AG08395 (cell line): ENCODE measurements at places on chromosomes 1 and 21.

DNA sequence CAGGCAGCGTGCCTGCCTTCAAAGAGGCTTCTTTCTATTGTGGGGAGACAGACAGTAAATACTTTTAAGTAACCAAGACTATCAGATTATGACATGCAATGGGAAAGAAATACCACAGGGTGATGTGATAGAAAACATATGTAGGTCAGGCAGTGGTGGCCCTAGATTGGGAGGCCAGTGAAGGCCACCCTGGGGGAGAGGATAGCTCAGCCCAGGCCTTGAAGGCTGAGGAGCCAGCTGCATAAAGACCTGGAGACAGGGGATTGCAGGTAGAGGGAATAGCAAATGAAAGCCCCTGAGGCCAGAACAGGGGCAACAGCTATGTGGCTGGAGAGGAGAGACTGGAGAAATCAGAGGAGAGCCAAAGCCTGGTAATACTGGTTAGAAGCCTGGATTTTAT lies 4.0 kb downstream of the SOX13 start:
- peak; percentile 45 for DNase-seq

- no peak for DNase-seq
Observed at GRCh38 chr21:42151948-42152220, 67.1 kb upstream of the ABCG1 start.

- no peak for DNase-seq
Observed at GRCh38 chr1:245160288-245160687, 5.5 kb downstream of the KIF26B start.

GRCh38 chr1:212782422-212783154 lies 9.0 kb downstream of the NSL1 start:
- DNase-seq = peak; percentile 22

GRCh38 chr1:218211241-218211640 lies 73.9 kb upstream of the RRP15 start:
- DNase-seq = no peak

GRCh38 chr1:228198977-228199590 lies 8.8 kb upstream of the OBSCN start:
- peak; percentile 30 for DNase-seq

GRCh38 chr1:204579681-204580080 lies 63.5 kb downstream of the MDM4 start:
- DNase-seq = no peak

GRCh38 chr1:175133673-175134435 lies 58.7 kb downstream of the KIAA0040 start:
- DNase-seq = no peak

DNA sequence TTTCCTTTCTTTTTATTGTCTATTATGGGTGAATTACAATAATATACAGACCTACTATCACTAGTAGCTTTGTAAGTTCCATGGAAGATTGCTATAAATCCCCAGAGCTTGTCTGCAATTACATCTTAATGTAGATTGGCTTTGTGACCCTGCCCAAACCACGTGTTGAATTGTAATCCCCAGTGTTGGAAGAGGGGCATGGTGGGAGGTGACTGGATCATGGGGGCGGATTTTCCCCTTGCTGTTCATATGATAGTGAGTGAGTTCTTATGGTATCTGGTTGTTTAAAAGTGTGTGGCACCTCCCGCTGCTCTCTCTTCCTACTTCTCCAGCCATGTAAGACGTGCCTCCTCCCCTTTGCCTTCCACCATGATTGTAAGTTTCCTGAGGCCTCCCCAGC lies 34.9 kb upstream of the CDC42BPA start:
- no peak for DNase-seq

DNA sequence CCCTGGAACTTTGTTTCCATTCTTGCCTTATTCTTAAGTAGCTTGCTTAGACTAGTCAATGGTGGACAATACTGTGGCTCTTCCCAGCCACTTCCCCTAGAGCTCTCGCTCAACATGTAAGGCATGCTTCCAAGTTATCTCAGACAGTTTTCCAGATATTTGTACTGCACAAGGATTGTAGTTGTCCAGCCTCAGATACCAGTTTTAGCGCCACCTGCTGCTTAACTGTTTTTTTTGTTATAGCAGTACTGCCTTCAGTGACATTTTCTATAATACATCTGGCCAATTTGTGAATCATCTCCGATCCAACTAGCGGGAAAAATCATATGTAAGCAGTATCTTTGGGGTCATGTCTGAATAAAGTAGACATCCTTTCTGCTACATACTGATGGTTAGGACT lies 346.7 kb upstream of the ADGRL4 start:
- peak; percentile 39 for DNase-seq

GRCh38 chr1:235050911-235051360 lies 77.7 kb downstream of the TOMM20 start:
- DNase-seq = peak; percentile 32

DNA sequence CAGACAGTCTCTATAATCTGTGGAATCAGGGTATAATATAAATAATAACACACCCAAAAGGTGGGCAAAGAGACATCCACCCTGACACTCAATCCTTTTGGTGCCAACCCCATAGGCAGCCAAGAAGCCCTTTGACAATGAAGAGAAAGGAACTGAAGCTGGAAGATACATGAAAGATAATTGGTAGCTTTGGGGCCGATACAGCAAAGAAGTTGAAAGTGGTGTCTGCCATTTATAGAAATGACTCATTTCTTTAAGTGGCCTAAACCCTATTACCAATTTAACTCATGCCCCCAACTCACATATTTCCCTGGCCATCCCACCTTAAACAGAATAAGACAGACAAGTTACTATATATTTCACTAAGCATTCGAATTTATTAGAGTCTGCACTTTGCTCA lies 167.0 kb downstream of the ZC3H11B start:
- no peak for DNase-seq

DNA sequence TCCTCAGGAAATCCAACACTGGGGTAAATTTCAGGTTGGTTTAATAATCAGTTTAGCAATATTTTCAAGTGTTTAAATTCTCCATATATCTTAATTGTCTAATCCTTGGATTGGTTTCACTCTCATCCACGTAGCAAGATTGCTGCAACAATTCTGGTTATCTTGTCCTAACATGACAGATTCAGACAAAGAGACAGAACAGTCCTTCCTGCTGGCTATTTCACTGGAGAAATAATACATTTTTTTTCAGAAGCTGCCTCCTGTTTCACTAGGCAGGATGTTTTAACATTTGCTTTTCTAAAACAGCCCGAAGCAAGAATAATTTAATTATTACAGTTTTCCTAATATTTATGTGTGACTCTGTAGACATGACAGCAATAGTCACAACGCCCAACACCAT lies 2011.2 kb downstream of the NCAM2 start:
- DNase-seq = no peak

GRCh38 chr1:205590777-205591513 lies 40.9 kb downstream of the ELK4 start:
- no peak for DNase-seq

DNA sequence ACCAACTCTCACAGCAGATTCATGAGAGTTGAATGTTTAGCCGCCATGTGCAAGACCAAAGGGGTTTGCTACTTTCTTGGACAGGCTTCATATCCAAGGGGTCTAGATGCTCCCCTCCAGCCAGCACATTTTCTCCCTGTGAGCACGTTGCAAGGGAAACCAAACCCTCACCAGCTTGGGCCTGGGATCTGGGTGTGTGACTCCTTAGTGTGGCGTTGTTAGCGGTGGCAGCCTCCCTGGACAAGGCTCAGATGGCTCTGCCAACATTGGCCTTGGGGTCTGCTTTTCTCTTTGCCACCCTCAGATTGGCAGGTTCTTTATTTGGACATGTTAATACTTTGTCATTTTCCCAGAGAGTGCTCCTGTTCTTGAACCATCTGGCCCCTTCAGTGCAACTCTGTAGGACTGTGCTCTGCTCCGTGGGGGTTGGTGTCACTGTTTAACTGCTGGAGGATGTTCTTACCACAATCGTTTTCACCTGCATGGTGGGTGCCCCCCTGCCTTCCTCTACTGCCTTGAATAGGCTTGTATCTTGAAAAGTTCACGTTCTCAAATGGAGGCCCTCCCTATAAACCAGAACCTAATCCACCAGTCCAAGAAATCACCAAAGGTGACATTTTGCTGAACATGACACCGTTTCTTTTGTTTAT lies 13.4 kb downstream of the ABCG1 start:
- DNase-seq = no peak

DNA sequence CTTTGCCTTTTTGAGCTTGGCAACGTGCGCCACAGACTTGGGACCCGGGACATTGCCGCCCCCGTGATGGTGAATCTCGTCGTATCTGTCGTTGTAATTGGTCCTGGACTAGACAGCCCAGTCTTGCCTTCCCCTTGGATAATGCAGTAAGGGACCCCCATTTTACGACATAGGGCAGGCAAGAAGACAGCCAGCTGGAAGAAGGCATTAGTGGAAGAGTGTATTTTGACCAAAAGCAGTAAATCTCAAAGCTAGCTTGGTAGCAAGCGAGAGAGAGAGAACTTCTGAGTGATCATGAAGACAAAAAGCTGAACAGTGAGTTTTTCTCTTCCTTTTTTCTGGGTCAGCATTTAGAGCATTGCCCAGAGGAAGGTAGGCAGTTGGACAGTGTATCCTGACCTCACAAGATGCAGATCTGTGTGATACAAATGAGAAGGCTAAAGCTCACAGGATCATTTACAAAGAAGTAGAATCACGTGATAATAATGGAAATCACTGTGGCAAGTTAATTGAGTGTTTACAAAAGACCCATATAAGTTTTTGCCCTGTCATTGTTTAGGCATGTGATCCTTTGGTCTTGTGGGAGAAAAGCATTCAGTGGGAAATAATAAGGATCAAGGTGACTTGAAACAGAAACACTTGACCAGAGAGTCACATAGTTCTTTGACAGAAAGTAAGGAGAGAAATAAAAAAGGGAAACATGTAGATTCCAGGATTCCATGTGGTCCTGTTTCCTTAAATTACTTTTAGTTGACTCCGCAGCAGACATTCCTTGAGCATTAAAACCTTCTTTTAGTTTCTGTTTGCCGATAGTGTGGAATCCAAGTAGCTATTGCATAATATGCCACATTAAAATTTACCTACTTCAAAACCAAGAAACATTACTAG lies 66.3 kb downstream of the CNST start:
- peak; percentile 83 for DNase-seq

GRCh38 chr1:240515505-240515904 lies 96.5 kb downstream of the GREM2 start:
- peak; percentile 21 for DNase-seq

GRCh38 chr1:47340227-47340626 lies 6.6 kb downstream of the CMPK1 start:
- DNase-seq = no peak

- DNase-seq = no peak
Observed at GRCh38 chr1:42006836-42007235, 88.1 kb upstream of the HIVEP3 start.

DNA sequence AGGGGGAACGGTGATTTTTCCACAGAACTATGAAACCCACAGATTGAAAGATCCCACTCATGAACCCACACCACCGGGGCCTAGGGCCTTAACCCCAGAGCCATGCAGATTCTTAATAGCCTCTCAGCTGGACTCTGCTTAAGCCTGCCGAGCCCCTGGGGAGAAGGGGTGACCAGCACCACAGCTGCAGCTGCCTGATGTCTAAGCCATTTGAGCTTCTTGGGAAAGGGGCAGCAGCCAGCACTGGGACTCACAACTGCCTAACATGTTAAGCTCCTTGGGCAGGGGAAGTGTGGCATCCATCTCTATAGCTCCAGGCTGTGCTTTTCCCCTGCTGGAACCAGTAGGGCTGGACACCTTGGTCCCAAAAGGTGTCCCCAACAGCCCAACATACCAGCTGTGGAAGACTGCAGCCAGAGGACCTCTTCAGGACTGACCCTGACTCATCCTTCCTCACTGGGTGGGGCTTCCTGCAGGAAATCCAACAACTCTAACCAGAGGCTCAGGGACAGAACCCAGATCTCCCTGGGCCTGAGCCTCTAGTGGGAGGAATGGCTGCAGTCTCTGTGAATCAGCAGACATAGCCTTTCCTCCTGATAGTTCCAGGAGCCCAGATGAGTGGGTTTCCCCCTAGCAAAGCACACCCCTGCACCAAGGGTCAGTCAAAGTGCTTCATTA lies 34.6 kb upstream of the FMO3 start:
- no peak for DNase-seq

- peak; percentile 30 for DNase-seq
Observed at GRCh38 chr1:54774820-54775498, 10.6 kb upstream of the PARS2 start.

DNA sequence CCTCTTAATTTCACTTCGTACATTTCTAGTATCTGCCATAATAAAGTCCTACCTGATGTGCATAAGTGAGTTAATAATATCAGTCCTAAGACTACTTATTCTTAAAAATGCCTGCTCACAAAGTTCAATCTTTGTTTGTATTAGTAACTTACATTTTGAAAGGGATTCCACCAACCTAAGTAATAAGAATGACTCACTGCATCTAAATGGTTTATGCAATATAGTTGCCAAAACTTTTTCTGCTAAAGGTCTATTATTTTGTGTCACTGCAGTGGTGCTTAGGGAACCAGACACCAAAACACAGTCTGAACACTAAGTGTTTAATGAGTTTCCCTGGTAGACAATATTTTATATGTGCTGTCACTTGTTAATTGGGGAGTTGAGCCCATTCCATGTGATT lies 1.8 kb downstream of the ZNF669 start:
- peak; percentile 26 for DNase-seq

DNA sequence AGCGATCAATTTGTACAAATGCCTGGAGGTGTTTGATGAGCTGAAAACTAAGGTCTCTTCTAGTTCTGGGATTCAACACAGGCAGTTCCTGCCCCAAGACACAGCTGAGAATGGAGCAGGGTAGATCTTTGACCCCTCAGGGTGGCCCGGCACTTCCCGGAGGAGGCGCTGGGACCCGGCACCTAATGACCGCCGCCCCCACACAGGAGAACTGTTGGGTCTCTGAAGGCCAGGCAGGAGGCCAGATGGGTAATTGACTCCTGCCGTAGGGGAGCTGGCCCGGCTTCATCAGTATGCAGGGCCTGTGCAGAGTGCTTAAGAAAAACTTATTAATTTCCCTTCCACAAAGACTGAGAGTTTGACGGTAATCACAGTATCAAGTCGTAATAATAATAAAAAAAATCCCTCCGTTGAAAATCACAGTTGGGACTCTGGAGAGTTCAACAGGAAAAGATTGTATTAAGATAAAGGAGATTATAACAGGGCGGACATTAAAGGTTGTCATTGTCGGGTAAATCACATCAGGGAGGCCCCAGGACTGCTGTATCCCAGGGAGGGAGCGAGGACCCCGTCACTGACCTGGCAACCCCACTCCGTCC lies 51.7 kb downstream of the UBIAD1 start:
- DNase-seq = no peak

GRCh38 chr1:235972311-235972689 lies 92.6 kb downstream of the NID1 start:
- DNase-seq = peak; percentile 70

DNA sequence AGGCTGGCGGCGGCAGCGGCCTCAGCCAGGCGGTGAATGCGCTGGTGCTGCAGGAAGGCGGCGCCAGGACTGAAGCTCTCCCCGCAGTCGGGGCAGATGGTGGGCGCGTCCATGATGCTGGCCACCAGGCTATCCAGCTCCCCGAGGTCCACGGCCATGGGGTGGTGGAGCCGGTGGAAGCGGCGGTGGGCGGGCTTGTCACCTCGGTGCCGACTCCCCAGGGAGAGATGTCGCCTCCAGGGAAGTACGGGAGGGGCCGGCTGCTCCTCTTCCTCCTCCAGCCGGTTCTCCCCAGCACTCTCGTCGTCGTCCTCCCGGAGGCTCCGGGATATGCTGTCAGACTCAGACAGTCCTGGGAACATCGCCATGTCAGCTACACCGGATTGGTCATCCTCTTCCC lies 24.4 kb downstream of the ZNF697 start:
- DNase-seq = no peak

- no peak for DNase-seq
Observed at GRCh38 chr21:27082431-27083010, 115.6 kb upstream of the ADAMTS5 start.

GRCh38 chr1:1629430-1630190 lies 2.4 kb upstream of the MMP23B start:
- no peak for DNase-seq

- DNase-seq = no peak
Observed at GRCh38 chr1:12615159-12615864, 2.7 kb downstream of the DHRS3 start.
